ENCODE measurements at places on chromosomes 5 and 9.

GRCh38 chr5:50445296-50445949 is 4.3 kb upstream of the EMB start:
- DNase-seq, result no peak

GRCh38 chr5:37812365-37812764 is 27.5 kb downstream of the GDNF start:
- no peak for DNase-seq

DNA sequence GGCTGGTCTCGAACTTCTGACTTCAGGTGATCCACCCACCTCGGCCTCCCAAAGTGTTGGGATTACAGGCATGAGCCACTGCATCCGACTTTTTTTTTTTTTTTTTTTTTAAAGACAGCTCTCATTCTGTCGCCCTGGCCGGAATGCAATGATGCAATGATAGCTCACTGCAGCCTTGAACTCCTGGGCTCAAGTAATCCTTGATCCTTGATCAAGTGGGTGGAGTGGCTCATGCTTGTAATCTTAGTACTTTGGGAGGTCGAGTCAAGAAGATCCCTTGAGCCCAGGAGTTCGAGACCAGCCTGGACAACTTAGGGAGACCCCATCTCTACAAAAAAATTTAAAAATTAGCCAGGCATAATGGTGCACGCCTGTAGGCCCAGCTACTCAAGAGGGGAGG is 8.1 kb downstream of the SEC24A start:
- DNase-seq, result no peak

- DNase-seq, result no peak
Observed at GRCh38 chr5:115629903-115630302, 4.1 kb upstream of the TMED7 start.

DNA sequence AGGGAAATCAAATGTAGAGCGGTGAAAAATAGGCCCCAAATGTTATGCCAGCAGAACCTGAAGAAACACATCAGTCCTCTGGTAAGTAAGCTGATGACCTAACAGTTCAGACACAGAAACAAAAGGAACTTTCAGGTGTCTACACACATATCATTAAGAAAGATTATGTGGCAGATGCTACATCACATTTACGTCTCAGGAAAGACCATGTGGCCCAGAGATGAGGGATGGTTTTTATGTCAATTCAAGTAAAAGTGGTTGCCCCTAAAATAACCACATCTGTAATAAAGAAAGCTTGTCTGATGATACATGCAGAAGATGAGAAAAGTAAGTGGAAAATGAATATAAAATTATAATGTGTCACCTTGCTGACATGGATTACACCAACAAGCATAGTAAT is 31.4 kb downstream of the GNAQ start:
- no peak for DNase-seq

DNA sequence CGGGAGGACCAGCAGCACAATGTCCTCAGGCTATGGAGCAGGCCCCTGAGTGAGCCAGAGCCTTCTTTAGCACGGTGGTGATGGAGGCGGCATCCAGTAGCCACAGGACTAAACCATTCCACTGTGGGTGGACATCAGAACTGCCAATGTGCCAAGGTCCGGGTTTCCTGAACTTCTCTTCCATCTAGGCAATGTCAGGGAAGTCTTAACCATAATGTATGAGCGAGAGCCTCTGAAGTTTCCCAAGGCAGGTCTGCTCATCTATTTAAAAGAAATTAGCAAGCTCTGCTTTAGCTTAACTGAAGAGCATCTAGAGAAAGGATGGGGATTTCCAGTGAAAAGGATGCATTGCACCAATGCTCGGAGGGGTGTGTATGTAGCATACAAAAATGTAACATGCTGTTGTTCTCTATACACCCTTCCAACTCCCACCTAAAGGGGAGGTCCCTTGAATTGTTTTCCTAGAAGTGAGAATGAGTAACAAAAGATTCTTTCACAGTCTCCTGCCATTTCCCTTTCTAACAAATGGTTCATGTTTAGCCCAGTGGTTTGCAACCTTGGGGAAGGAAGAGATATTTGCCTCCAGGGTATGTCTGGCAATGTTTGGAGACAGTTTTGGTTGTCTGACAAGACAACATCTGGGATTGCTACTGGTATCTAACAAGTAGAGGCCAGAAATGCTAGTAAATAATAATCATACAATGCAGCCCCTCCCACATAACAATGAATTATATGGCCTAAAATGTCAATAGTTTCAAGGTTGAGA is 6.1 kb upstream of the RXFP3 start:
- DNase-seq, result no peak

DNA sequence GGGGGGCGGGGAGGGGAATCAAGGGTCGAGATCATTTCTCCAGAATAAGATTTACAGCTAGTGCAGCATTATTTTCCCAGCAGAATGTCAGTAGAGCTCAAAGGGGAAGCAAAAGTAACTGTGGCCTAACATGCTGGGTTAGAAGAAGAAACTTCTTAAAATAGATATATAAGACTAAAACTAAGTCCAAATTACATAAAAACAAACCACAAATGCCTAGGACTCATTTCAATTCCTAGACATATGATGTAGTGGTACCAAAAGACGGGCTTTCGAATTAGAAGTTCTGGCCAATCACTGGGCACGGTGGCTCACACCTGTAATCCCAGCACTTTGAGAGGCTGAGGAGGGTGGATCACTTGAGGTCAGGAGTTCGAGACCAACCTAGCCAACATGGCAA is 20.8 kb upstream of the MELK start:
- DNase-seq, result no peak

GRCh38 chr9:37425298-37425752 is 2.8 kb downstream of the GRHPR start:
- DNase-seq, result peak; percentile 69

DNA sequence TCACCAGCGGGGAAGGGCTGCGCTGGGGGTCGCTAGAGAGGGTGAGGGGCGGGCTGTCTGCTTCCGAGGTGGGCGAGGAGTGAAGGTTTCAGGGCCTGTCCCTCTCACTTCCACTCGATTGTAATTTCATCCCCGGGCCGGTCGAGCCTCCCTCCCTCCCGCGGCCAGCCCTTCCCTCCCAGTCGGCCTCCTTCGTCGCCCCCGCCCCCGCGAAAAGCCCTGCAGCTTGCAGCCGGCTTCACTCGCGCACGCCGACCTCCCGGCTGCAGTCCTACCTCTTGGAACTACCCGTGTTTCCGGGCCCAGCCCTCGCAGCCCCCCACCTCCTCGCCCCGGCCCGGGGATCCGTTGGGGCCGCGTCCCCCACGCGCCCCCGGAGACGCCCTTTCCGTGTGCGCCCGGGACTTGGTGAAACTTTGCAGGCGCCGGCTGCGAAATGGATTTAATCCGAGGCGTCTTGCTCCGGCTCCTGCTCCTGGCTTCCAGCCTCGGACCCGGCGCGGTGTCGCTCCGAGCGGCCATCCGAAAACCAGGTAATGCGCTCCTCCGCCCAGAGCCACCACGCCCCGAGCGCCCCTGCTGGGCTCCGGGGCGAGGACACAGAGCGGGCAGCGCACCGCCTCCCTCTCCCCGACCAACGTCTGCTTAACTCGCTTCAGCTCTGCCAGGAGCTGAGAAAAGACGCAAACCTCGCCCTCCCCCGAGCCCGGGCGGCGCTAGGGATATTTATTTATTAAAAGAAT is at the start of gene EGFLAM:
TSS of gene EGFLAM (plus strand) at position 241 of the 743 bp plus-strand sequence. CDS start at position 437, 196 bp downstream.
- DNase-seq, result peak; percentile 9

DNA sequence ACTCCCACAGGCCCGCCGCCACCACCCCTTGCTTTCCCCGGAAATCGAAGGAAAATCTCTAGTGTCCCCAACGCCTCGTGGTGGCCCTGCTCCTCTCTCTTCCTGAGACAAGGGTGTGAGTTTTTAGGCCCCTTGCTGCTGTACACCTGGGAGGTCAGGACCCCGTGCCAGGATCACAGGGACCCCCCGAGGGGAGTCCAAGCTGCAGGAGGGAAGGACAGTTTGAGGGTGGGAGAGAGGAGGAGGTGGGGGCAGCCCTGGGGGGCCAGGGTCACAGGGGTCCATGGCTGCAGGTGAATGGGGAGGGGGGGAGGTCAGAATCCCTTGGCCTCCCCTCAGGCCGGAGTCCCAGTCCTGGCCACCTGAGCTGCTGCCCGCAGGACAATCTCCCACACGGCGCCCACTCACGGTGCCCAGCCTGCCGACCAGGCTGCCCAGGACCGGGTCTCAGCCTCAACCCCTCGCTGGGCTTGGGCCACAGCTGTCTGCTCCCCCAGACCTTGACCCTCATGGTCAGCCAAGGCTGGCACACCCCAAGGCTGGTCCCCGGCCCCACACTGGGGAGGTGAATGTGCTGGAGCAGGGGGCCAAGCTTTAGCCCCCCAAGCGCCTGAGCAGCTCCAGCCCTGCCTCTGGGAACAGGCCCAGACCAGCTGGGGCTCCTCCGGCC is 19.9 kb downstream of the TPPP start:
- DNase-seq, result no peak

DNA sequence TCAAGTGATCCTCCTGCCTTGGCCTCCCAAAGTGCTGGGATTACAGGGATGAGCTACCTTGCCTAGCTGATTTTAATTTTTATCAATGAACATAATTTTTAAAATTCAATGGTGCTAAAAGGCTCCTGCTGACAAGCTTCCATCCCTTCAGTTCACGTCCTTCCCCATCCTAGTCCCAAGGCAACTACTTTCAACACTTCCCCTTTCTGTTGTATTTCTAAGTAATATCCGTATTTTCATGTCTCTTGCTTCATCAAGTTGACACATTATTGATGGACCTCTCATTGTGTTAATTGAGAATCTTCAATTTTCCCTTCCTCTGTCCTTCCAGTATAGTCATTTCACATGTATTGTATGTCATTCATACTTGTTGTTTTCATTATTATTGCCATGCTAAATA is 93.8 kb upstream of the RASGRF2 start:
- DNase-seq, result no peak

- no peak for DNase-seq
Observed at GRCh38 chr9:72144756-72145492, 4.3 kb upstream of the GDA start.

- no peak for DNase-seq
Observed at GRCh38 chr5:138829341-138829740, 45.8 kb downstream of the LRRTM2 start.

DNA sequence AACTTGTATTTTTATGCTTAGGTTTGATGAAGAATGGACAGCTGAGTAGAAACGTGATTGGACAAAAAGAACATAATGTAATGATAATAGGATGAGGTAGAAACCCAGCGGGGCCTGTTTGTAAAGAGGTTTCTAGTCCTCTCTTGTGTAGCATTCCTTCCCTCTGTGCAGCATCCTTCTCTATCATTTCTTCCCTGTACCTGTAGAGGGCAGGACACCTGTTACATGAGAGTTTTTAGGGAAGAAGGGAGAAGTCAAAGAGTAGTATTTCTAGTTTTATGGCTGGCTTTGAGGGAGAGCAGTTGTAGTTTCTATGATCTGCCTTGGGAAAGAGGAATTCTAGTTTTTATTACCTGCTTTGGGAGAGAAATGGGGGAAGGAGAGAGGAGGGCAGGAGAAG is 162.1 kb upstream of the FST start:
- DNase-seq, result no peak

- no peak for DNase-seq
Observed at GRCh38 chr5:86613455-86613854, 4.3 kb upstream of the COX7C start.

- DNase-seq, result no peak
Observed at GRCh38 chr5:69284203-69284602, 48.4 kb downstream of the CCDC125 start.

- DNase-seq, result no peak
Observed at GRCh38 chr9:112655668-112656067, 62.2 kb downstream of the INIP start.

GRCh38 chr9:15386465-15386864 is 36.2 kb upstream of the SNAPC3 start:
- DNase-seq, result no peak

DNA sequence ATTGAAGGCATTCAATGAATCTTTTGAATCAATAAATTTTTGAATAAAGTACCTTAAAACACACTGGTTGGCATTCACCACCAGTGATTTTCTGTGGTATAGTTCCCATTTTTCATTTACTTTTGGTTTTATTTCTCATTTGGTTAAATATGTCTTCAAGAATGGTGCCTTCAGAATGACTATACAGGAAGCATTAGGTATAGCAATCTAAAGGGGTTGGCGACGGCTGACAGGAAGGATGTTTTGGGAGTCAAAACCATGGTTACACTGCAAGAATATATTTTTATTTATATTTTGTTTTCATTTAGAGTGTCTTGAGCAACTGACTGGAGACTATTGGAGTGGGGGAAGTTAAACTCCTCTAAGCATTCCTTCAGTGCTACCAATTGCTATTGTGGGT is 235.7 kb downstream of the HTR1A start:
- DNase-seq, result no peak

GRCh38 chr9:16597136-16597535 is 273.3 kb downstream of the BNC2 start:
- no peak for DNase-seq

GRCh38 chr9:70923961-70924360 is 197.5 kb downstream of the TRPM3 start:
- no peak for DNase-seq

- DNase-seq, result peak; percentile 18
Observed at GRCh38 chr9:103734471-103734870, 359.6 kb upstream of the SMC2 start.

- no peak for DNase-seq
Observed at GRCh38 chr9:126357074-126357473, 30.4 kb downstream of the MVB12B start.

GRCh38 chr5:107639990-107640389 is 30.7 kb downstream of the EFNA5 start:
- DNase-seq, result no peak

- DNase-seq, result peak; percentile 50
Observed at GRCh38 chr5:115600766-115601165, 1.5 kb downstream of the TICAM2 start.

GRCh38 chr5:37071487-37071886 is 177.7 kb downstream of the CPLANE1 start:
- DNase-seq, result no peak

GRCh38 chr5:96087939-96088338 is 126.3 kb upstream of the ELL2 start:
- DNase-seq, result no peak

- no peak for DNase-seq
Observed at GRCh38 chr5:62256161-62257019, 49.6 kb upstream of the KIF2A start.

DNA sequence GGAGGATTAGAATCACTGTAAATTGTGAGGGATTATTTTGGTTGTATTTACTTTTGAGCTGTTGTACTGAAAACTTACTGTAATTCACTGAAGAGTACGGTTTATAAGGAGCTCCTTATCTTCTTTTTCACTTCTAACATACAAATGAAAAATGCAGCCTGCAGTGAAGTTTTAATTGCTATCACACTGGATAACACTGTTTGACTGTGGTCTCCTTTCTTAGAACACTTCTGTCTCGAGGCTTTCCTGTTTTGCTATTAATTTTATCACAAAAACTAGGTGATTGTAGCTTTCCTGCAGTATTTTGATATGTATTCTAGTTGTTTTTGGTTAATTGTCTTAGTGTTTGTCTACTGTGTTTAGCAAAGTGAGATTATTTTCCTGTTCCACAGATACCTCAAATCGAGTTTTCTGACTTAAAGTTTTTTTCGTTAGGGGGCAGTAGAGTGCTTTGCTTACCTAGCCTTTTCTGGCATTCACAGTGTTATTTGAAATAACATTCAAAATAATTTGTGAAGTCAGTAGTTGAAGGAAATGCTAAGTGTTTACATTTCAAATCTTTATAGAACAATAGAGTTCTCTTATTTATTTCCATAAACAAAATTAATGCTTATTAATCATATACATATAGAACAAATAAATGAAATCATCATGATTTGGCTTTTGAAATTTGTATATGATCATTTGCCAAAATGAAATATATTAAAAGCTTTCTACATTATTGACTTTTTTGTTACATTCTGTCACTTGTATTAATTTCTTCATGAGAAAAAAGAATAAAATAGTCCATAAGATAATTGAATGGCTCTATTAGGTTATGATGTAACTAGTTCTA is 52.9 kb downstream of the COMMD10 start:
- DNase-seq, result peak; percentile 72

Measured in astrocyte of the spinal cord (primary cell).